NCI-H2029 (cell line): ENCODE measurements at places on chromosomes 7 and 10.

DNA sequence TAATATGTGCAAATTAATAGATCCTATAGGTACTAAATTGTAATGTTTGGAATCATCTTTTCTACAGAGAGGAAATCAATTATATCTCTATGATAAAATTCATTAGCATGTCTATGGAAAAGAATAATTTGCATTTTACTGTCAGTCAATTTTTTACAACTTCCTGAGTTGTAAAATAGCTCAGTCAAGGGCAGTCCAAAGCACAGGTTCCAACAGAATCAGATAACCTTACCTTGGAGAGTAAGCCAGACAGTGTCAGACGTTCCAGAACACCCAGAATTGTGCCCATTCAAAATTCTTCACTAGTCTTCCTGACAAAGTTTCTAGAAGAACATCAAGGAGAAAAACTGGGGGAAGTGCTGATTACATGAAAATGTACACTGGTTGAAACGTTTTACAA, 31.1 kb upstream of the IMMP2L start:
- DNase-seq, result no peak

- DNase-seq, result no peak
These were observed 3.2 kb downstream of the MAFK start for GRCh38 chr7:1533547-1534329.

- no peak for DNase-seq
These were observed 25.1 kb upstream of the DDIT4 start for GRCh38 chr10:72248468-72249151.

- DNase-seq, result no peak
These were observed 75.5 kb downstream of the HIPK2 start for GRCh38 chr7:139702313-139702731.
